ENCODE measurements at places on chromosomes 13 and 19.

- no peak for DNase-seq
Measured at GRCh38 chr13:50543141-50543540, 300.4 kb downstream of the DLEU7 start.

DNA sequence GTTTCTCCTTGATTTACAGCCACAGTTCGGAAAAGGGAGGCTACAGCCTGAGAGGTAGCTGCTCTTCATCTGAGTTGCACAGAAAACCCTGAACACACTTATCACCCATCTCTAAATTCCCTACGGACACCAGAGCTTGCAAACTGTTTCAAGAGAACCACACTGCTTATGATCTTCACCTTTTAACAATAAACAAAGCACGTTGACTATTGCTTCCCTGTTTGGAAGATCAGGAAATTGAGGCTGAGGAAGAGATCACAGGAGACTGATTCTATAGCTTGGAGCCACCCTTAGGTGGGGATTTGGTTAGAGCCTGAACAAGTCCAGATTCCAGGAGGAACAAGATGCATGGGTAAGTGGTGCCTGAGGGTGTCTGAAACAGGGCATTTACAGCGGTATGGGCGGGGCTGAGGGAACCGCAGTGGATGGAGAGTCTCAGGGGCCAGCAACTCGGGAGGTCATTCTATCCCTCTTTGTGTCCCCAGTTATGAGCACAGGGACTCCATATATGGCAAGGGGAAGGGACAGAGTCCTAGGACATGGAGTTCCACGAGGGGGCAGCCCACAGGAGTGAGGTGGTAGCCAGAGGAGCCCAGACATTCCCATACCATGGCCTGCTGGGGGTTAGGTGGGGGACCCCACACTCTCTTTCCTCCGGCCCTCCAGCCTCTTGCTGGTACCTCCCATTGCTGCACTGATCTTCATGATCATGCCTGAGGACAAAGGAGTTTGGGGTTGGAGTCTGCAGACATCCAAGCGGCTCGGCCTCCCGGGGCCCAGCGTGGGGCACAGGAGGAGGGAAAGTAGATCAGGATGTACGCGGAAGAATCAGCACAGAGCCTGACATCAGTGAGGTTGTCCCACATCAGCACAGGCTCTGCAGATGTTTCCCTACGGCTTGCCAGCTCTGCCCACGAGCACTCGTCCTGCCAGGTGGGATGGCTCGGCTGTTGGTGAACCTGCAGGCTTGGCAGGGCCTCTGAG is 162.3 kb upstream of the ZNF536 start:
- no peak for DNase-seq

- DNase-seq: no peak
Measured at GRCh38 chr19:12481781-12482508, 2.7 kb downstream of the ZNF709 start.

GRCh38 chr13:77565635-77566034 is 30.1 kb downstream of the SCEL start:
- DNase-seq: no peak

- no peak for DNase-seq
Measured at GRCh38 chr13:75850916-75851315, 214.8 kb downstream of the LMO7 start.

All from activated T-cell treated with anti-CD3 and anti-CD28 coated beads for 24 hours (primary cell).